ENCODE measurements at places on chromosomes 2 and 18. TPM values are rescaled to one million over a fixed set of nuclear protein-coding genes. Genes with fewer than 3 reads are reported as not detected.

DNA sequence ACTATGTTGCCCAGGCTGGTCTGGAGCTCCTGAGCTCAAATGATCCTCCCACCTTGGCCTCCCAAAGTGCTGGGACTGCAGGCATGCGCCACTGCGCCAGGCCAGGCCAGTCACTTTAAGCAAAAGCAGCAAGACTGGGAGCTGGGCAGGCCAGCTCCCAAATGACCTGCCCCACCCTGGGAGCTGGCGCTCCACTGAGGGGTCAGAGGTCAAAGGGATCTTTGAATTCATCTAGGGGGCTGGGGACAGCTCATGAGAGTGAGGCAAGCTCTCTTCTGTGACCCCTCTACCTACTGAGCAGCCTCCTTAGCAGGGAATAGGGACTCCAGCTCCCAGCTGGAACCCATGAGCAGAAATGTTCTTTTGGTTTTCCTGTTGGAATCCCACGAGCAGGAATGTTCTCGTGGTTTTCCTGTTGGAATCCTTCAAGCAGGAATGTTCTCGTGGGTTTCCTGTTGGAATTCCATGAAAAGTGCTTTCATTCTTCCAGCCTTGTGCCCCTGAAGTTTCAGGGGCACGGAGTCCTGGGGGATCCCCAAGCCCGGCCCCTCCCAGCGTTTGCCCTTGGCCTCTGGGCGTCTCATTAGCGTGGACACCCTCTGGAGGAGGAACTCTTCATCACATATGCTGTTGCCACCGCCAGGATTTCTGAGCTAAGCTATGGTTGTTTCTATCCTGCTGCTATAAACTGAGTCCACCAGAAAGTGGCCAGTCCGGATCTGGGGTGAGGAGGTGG lies 162.0 kb upstream of the HAAO start:
- no peak for DNase-seq
- peak overlapping the region; percentile 38 for H3K27ac ChIP-seq
- H3K4me1 ChIP-seq: peaks cover 29% of the 10 kb centered on the region
- no peaks in the 10 kb centered on the region for H3K36me3 ChIP-seq
- H3K27me3 ChIP-seq: no peaks in the 10 kb centered on the region

- no peaks in the 10 kb centered on the region for H3K36me3 ChIP-seq
Measured at GRCh38 chr18:43526426-43527145, 249.3 kb upstream of the SYT4 start.

GRCh38 chr2:150472511-150472899 lies 15.0 kb downstream of the RND3 start:
- H3K4me1 ChIP-seq: no peaks in the 10 kb centered on the region
- no peak overlapping the region for H3K27ac ChIP-seq
- H3K36me3 ChIP-seq: no peaks in the 10 kb centered on the region
- H3K27me3 ChIP-seq: no peaks in the 10 kb centered on the region
- H3K4me3 ChIP-seq: no peak overlapping the region
- no peak for DNase-seq

- no peak overlapping the region for H3K27ac ChIP-seq
- H3K27me3 ChIP-seq: no peaks in the 10 kb centered on the region
- no peak for DNase-seq
- no peak overlapping the region for H3K4me3 ChIP-seq
Measured at GRCh38 chr18:26639149-26639548, 90.8 kb upstream of the KCTD1 start.

DNA sequence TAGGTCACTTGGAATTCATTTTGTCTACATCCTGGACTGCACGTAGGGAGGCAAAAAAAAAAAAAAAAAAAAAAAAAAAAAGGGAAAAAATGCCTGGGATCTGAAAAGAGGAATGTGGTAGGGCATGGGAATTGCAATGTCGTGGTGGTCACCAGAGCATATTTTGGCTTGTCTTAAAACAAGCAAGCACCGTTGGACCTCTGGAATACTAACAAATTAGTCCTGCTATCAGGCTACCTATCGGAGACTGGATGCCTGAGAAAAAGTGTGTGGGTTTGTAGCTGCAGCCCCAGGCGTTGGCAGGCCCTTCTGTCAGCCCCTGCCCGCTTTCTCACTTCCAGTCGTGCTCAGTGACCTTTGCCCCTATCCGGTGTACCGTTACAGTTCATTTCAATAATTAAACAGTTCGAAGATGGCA lies 588.5 kb upstream of the ZEB2 start:
- no peaks in the 10 kb centered on the region for H3K27me3 ChIP-seq
- DNase-seq: no peak
- no peak overlapping the region for H3K4me3 ChIP-seq
- H3K36me3 ChIP-seq: no peaks in the 10 kb centered on the region
- H3K27ac ChIP-seq: no peak overlapping the region

Gene ATRAID
- total RNA-seq: 133 TPM

Gene PFN4
- 1.8 TPM for total RNA-seq
